ENCODE measurements at places on chromosomes 2 and 18. TPM values are rescaled to one million over a fixed set of nuclear protein-coding genes. Genes with fewer than 3 reads are reported as not detected.

SERPINB4 gene
- total RNA-seq: not detected

GRCh38 chr2:135703300-135703699 is 38.4 kb upstream of the UBXN4 start:
- DNase-seq: no peak

GRCh38 chr2:159131267-159131913 is 155.1 kb downstream of the WDSUB1 start:
- DNase-seq: no peak

GALNT13 gene
- total RNA-seq: not detected

GRCh38 chr2:44166096-44166495 is 2.6 kb upstream of the PPM1B start:
- peak; percentile 14 for DNase-seq
